ENCODE measurements at places on chromosomes 3 and 15.

DNA sequence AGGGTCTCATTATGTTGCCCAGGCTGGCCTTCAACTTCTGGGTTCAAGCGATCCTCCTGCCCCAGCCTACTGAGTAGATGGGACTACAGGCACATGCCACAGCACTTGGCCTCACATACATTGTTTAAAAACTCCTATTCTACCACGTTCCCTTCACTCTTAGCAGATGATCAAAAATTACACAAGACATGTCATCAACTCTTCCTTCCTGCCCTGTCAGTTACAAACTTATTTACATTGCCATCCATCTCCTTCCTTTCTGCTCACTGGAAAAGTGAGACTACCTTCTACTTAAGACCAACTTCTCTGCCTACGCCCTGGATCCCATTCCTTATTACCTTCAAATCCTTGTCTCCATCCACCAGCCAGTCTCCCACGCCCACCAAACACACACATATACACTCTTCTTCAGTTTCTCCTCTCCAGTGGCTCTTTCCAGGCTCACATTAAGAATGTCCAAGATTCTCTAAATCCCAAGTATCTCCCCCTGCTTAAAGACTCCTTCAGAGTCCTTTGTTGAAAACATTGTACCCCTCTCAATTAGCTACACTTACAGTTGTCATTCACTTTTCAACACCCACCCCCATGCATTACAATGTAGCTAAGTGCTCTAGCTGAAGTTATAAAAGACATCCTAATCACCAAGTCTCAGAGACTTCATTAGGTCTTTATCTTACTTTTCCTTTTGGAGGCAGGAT lies 4.3 kb downstream of the PEAK1 start:
- DNase-seq = no peak

GRCh38 chr3:67715971-67716370 lies 61.6 kb upstream of the SUCLG2 start:
- DNase-seq = no peak

GRCh38 chr15:51909584-51909983 lies 62.0 kb downstream of the LEO1 start:
- DNase-seq = no peak

DNA sequence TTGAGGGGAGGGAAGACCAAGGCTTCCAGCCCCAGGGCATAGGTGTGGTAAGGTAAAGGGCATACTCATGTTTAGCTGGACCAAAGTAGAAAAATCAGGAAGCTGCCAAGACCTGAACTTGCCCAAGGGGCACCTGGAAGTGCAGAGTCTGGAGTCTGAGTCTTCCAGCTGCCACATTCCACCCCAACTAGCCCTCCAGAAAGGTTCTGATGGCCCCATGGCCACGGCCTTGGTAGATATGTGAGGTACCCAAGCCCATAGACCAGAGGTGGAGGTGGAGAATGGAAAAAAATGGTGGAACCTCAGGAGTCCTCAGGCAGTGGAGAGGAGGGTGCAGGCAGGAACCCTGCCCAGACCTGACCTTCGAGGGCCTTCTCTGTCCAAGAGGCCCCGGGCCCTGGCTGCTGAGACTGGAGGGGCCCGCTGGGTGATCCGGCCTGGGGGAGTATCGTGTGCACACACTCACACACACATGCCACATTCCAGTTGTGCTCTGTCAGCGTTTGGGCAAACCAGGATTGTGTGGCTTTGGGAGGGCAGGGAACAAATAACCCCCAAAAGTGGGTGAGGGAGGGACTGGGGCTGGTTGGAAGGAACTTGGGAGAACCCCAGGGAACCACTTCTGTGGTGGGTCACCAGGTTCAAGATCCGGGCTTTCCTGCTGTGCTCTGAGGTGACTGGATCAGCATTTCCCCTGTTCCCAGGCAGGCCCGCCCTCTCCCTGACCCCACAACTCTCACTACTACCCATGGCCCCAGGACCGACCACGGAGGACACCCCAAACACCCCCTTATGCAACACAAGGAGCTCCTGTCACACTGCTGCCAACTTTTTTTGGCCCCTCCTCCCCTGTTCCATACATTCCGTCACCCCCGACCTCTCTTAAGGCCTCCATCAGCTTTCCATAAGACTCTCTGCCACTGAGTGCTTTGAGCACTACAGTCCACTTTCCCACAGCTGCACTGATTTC lies 11.6 kb downstream of the MYL3 start:
- DNase-seq = no peak

- DNase-seq = no peak
These were observed 425.4 kb upstream of the TPRG1 start for GRCh38 chr3:188746291-188746783.

DNA sequence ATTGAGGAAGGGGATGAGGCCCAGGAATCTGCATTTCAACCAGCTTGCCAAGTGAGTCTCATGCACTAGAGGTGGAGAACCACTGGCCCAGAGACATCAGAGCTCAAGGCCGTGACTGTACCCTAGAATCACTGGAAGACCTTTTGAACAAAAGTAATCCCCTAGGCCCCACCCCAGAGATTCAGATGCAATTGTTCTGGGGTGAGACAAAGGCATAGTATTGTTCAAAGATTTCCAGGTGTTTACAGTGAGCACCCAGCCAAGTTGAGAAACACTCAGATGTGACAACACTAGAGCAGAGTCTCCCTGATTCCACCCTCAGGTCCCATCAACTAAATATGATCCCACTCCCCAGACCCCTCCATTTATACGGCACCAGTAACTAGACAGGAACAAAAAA lies 290.3 kb upstream of the TLE3 start:
- DNase-seq = no peak

- no peak for DNase-seq
These were observed 557.6 kb upstream of the ADAMTS9 start for GRCh38 chr3:65245133-65246063.

DNA sequence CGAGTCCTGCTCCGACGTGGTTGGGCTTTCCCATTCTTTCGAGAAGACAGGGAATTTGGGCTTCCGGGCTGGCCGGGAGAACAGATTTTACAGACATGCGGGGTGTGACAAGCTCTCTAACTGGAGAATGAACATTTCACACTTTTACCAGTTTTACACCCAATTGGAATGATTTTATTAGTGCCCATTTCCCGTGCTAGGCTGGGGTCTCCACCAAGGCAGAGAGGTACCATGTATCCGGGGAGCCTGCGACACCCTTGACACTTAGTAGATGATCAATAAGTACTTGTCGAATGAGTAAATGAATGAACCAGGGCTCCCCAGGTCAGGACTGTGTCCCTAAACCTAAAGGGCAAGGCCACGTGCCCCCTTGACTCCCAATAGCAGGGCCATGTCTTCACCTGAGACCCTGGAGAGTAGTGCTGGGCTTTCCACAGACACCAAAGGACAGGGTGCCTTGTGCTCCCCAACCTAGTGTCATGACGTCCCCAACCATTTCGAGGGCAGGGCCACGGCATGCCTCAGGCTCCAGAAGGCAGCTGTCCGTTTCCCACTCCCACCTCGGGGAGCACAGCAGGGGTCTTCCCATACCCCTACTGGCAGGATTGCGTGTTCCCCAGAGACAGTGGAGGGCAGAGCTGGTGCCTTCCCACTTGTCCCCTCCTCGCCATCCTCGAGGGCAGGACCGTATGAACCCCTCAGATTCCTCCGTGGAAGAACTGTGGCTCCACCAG lies 679 bp upstream of the MYD88 start:
- DNase-seq = no peak

DNA sequence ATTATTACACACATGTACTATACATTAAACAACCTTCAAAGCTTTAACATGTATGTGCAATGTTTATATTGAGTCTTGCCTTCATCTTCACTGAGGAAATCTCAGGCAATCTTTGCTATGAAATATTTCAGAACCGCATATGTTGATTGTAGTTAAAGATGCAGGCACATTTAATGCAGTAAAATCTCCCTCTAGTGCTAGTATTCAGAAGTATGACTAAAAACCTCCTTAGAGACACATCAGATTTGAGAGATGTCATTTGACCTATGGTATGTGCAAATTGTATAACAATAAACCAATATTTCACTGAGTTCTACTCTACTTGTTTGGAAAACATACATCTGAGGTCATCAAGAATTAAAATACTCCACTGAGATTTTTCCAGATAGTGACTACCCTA lies 123.8 kb upstream of the C15orf61 start:
- DNase-seq = no peak

DNA sequence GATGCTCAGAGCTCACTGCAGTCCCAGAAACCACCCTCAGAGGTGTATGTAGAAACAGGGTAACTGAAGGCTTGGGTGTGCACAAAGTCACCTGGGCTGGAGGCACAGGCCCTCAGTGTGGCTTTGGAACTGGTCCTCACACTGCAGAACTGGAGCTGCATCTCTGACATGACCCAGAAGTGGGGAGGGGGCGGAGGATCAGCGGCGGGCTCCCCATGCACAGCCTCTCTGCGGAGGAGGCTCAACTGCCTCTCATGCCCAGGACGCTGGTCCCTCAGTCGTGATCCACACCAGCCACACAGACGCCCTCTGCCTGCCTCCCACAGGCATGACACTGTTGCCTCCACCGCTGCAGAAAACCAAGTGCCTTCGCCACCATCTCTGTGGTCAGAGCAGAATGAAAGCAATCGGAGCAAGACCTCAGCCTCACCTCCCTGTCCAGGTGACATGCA lies 73.7 kb downstream of the TM2D3 start:
- no peak for DNase-seq

DNA sequence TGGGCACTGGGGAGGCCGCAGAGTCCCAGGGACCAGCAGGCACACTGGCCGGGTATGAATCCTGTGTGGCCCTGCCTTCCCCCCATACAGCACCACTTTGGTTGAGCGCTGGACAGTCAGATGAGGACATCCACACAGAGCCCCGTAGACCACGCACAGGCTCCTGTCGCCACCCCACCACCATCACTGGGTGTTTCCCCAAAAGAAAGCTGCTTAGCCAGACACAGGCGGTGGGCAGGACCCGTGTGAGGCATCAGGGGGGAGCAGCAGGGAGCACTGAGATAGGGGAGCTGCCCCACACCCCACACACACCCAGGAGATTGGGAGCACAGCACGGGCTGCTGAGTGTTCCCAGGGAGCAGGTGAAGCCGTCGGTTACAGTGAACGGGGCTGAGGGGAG lies 42.4 kb upstream of the SLC41A3 start:
- no peak for DNase-seq

DNA sequence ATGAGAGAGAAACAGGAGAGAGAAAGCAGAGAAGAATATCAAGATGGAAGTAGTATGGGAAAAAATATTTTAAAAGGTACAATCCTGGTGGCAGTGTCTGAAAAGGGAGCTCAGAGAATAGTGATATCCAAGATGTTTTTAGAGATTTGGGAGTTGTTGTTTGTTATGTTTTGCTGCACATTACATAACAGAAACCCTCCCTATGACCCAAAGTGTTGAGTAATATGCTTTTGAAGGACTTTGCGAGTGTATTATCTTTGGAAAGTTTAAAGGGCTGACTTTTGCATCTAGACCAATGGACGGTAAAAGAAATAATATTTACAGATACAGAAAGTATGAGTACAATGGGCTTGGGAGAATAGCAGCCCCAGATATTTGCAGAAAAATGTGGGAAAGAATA lies 759.7 kb downstream of the NTRK3 start:
- no peak for DNase-seq

DNA sequence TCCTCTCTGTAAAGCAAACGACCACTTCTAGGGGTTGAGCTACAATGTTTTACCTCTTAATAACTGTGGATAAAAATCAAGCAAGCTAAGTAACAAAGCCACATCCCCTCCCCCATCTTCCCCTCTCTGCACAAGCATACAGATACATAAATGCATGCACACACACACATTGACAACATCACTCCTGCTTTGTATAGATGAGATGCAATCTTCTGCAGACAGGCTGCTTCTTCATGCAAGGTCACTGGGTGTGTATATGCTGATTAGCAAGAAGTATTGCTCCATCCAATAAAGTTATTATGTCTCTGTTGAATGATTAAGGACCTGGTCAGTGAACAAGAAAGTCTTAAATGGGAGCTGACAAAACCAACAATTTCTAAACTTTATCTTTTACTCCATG lies 8.8 kb upstream of the ATP11B start:
- DNase-seq = no peak

- no peak for DNase-seq
These were observed 83.5 kb upstream of the BCL6 start for GRCh38 chr3:187828579-187829452.

DNA sequence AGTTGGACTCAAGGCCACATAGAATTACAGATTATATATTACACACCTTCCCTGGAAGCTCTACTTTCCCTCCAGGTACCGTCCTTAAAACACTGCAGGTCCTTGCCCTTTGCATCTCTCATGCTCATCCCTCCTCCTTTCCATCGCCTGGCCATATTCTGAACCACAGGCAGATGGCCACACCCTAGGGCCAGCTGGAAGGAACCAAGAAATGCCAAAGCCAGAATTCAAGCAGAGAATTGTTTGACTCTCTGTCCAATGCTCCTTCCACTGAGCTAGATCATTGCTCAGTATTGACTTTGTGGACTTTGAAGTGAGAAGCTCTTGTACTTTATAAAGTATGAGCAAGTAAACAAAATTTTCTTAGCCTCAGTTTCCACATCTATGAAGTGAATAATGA lies 170.3 kb upstream of the SLC24A5 start:
- DNase-seq = no peak

- peak; percentile 56 for DNase-seq
These were observed 22.0 kb downstream of the SLC7A14 start for GRCh38 chr3:170563712-170564423.

DNA sequence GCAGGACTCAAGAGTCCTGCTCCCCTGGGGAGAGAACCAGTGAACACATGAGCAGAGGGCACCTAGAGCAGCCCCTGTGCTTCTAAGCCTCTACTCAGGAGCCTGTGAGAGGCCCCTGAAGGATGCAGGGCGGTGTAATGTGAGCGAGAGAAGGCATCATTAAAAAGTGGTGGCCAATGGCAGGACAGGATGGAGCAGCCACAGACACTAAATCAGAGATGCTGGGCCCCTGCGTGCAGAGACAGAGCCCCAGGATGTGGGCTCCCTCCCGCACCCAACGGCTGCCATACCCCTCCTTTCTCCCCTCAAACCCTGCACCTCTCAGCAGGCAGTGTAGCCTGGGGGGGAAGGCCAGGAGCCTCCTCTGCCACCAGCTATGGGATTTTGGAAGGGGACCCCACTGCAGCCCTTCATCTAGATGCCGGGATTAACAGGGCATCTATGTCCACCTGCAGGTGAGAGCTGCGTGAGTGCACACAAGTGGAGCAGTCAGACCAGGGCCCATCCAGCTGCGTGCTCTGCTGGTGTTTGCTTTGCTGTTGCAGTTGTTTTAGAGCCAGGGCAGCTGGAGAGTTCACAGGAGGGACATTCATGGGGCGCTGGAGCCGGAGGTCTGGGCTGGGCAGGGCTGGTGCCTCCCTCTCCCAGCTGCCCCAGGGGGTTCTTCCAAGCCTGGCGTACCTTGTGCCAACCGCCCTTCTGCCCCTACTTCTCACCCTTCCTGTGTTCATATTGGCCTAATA lies 5.1 kb upstream of the IQSEC1 start:
- no peak for DNase-seq

DNA sequence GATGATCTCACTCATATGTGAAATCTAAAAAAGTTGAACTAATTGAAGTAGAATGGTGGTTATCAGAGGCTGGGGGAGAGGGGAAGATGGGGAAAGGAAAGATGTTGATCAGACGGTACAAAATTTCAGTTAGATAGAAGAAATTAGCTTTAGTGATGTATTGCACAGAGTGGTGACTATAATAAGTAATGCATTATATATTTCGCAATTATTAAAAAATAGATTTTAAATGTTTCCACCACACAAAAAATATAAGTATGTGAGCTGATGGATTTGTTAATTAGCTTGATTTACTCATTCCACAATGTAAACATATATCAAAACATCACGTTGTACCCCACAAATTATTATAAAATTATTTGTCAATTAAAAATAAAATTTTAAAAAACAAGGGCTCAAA lies 8.1 kb downstream of the SUMF1 start:
- no peak for DNase-seq
